Upper lobe of left lung (tissue), 6 donors: ENCODE measurements at places on chromosomes 11 and 22. TPM values are rescaled to one million over a fixed set of nuclear protein-coding genes. Genes with fewer than 3 reads are reported as not detected.
A peak's percentile ranks its signal among the peaks of the same experiment; 100 is the strongest.

DNA sequence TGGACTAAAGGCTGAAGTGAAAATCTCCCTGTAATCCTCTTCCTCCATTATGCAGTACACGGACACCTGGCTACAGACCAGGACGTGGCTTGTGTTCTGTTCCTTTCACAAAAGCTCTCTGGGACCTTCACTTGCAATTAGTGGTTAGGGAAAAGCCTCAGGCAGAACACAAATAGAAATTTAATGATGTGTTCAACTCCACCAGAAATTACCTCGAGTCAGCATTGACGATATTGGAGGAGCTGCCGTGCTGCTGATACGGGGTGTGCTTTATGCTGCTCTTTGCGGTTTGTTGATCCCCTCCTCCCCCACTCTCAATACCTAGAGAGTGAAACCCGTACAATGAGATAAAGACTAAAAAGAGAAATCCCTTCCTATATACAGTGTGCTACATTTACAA is 48.9 kb downstream of the POLD3 start:
- H3K27ac ChIP-seq, result no peak overlapping the region
- no peak overlapping the region for H3K4me3 ChIP-seq
- H3K27me3 ChIP-seq, result no peaks in the 10 kb centered on the region
- no peaks in the 10 kb centered on the region for H3K4me1 ChIP-seq
- peaks cover 21% of the 10 kb centered on the region for H3K36me3 ChIP-seq
- no peak for DNase-seq

DNA sequence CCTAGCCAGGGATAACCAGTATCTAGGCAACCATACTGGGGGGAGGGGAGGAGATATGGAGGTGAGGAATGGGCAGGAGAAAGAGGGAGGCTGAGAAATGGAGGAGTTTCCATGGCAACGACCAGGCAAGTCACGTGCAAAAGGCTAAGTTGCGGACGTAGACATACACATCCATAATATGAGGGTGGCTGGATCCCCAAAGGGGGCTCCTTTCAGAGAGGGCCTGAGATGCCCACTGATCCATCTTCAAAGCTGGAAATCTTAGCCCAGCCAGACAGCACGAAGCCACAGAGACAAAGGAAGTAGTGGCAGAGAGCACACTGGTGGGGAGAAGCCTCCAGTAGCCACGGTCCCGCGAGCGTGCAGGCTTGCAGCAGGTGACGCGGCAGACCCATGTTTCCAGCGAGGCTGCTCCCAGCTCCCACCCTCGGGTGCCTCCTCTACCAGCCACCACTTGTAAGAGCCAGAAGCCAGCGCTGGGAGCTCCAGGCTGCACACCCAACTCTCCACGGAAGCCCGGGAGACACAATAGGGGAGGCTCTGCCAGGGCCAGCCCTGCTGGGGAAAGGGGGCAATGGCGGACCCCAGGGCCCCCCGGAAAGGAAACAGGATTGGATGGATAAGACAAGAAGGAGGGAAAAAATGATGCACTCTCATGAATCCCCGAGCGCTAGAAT is 938 bp downstream of the FXYD6 start:
- no peaks in the 10 kb centered on the region for H3K36me3 ChIP-seq
- peaks cover 8% of the 10 kb centered on the region for H3K27me3 ChIP-seq
- peak; percentile 62 for DNase-seq

The RNASEH2C gene
- 35.0 TPM for total RNA-seq

The C11orf42 gene
- not detected for total RNA-seq

The DUSP8 gene
- total RNA-seq, result 19.3 TPM
